T47D (cell line): ENCODE measurements at places on chromosomes 4 and X.

DNA sequence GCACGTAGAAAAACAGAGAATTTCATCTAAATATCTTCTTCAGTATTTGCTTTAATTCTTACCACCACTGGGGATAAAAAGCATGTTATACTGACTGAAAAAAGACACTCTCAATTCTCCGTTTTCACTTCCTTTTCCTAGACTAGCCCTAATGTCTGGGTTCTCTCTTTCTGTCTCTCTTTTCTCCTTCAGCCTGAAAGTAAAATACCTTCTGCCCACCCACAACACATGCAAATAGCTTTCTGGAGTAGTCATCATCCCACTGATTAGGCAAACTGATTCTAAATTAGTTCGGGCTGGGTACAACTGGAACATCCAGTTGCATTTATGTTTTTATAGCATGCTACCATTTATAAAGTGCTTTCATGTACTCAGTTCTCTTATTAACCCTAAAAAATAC is 142.4 kb upstream of the ANKRD50 start:
- no peak for DNase-seq

GRCh38 chrX:40415675-40416074 is 165.1 kb upstream of the ATP6AP2 start:
- DNase-seq: peak; percentile 97

- no peak for DNase-seq
Observed at GRCh38 chr4:97984545-97985131, 158.6 kb downstream of the STPG2 start.

DNA sequence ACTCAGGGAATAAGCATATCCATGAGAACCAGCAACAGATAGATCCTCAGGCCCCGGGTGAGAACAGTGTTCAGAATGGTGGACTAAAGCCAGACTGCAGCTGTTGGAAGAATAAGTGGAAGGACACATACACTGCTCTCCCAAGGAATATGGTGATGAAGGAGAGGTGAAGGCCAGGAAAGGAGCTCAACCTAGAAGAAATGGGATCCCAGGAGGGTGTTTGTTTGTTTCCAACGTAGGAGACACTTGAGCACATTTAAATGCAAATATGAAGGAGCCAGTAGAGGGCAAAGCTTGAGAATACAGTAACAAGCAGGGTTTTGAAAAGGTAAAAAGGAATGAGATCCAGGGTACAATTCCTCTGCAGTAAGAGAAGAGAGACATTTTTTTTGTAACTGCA is 42.4 kb upstream of the ATOH1 start:
- no peak for DNase-seq

- DNase-seq: no peak
Observed at GRCh38 chrX:130805903-130806302, 97.1 kb downstream of the ENOX2 start.

DNA sequence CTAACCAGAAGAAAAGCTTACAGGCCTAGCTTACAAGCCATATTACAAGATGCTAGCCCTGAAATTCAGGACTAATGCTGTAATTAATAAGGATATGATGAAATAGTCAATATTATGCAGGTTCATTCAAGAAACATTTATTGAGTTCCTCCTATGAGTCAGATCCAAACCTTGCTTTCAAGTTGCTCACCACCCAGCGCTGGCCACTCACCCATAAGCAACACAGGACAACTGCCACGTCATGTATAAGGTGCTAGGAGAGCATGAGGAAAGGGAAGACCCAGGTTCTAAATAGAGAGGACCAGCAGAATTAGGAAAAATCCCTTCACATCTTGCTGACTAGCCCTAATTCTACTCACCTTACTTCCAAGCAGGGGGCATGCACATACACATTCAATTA is 23.3 kb downstream of the MAML3 start:
- DNase-seq: no peak
